ENCODE measurements at places on chromosomes 7 and 10.

DNA sequence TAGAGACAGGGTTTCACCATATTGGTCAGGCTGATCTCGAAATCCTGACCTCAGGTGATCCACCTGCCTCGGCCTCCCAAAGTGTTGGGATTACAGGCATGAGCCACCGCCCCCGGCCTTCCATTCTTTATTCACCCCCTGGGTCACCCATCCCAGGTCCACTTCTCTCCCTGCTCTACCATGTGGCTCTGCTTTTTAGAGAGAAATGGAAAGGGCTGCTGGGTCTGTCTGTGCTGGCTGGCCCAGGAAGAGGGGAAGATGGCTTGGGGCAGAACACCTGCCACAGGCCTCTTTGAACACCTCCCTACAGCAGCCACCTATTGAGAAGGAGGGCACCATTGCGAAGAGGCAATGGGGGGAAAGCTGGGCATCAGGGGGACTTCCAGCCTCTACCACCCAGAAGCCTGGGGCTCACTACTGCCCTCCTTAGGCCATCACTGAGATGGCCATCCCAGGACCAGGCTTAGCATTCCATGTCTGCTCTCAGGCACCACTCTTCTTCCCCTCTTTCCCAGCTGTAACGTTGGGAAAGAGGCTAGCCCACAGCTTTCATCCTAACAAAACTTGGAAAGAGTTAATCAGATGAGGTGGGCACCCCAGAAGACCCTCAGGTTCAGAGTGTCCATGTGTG, 256.3 kb downstream of the GRID1 start:
- no peak for DNase-seq

DNA sequence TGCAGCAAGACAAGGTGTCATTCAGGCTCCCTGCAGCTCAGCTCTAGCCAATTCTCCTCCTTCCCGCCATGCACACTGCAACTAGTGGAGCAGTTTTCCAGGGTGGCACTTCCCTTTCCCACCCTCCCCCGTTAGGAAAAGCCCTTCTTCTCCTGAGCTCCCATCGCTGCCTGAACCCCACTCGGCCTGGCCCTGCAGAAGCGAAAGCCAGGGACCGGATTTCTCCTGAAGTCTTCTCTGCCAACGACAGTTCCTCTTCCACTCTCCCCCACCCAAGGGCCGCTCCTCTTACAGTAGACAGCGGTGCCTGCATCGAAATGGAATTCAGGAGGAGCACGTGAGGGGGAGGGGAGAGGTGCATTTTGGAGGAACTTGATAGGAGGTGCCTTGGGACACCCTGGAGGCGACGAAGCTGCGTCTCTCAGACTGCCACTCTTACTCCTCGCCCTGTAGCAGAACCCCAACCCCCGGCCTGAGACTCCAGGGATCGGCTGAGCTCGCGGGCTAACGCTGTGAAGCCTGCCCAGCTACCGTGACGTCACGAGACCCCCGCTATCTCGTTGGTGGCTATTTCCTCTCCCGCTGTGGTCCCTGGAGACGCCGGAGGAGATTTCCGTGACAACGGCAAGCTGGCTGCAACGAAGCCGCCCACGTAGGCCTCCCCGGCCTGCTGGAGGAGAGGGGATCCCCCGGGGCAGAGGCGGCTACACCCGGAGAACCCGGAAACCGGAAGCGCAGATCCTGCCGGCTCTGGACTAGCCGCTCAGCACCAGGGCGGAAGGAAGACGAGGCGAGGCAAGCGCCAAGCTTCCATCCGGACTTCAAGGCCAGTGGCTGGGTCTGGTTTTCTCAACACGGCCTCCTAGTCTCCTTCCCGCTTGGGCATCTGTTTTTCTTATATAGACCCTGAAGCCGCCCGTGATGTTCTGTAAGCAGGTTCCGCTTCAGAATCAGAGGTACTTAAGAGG, 109.7 kb downstream of the RALA start:
- peak; percentile 76 for DNase-seq

DNA sequence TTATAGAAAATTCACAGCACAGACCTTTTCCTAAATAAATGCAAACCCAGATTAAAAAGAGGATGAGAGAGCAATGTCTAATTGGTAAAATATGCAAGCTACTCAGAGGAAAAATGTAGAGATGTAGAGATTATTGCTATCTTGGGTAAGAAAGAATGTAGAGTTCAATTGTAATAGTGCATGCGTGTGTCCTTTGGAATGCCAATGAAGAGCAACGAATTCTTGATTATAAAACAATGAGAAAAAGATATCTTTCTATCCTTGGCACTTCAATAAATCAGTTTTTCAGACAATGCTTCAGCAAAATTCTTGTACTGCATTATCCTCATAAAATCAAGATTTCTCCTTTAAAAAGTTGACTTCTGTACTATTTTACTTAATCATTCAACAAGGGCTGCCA, 50.9 kb downstream of the SEMA3D start:
- DNase-seq: no peak

DNA sequence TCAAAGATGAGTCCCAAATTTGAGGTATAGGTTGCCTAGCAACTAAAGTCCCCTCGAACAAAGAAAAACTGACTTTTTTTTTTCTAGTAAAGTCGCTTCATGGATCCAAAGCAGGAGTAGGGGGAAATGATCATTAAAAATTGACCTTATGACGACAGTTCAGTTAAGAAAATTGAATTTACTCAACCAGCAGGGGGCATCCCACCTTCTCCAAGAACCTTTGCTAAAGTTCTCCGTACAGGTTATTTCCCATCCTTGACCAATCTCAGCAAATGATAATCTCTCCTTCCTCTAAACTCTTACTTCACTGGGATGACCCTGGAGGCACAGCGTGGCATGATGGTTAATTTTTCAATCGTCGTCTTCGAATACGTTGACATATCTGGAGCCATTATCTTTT, 228.3 kb downstream of the CALN1 start:
- no peak for DNase-seq

DNA sequence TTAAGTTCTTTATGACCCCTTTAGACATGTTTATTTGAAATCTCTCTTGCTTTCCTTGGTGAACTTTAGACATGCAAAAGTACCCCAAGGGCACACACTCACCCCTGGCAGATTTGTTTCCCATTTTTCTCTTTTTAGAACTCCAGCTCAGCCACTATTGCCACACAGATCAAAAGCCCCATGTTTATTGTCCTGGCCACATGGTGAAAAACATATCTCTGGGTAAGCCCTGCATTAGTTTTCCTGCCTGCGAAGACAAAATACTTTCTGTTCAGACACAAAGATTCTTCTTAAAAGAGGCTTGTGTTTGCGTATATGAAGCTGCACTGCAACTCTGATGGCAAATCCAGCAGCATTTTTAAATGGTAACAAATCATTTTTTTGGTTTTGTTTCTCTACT, 200.0 kb downstream of the POLR1F start:
- no peak for DNase-seq

DNA sequence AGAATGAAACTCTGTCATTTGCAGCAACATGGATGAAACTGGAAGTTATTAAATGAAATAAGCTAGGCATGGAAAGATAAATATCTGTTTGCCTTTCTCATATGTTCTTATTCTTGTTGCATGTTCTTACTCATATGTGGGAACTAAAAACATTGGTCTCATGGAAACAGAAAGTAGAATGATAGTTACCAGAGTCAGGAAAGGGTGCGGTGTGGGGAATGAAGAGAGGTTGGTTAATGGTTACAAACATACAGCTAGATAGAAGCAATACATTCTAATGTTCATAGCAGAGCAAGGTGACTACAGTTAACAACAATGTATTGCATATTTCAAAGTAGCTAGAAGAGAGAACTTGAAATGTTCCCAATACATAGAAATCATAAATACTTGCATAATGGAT, 105.1 kb downstream of the FAM107B start:
- DNase-seq: no peak

DNA sequence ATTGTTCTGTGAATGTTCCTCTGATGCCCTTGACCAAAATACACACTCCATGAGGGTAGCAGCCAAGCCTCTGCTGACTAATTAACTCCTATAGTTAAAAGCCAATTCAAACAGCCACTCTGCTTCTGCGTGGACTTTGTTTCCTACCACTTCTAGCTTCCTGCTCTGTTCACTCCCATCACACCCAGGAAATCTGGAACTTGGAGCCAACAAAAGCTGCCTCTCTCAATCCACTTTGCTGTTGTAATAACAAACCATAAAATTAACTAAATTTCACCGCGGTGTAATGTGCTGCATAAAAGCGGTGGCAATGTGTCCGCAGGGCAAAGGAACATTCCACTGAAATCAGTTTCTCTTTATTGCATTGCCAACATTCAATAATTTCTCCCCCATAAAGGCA, 239.5 kb downstream of the PLXNA4 start:
- no peak for DNase-seq

DNA sequence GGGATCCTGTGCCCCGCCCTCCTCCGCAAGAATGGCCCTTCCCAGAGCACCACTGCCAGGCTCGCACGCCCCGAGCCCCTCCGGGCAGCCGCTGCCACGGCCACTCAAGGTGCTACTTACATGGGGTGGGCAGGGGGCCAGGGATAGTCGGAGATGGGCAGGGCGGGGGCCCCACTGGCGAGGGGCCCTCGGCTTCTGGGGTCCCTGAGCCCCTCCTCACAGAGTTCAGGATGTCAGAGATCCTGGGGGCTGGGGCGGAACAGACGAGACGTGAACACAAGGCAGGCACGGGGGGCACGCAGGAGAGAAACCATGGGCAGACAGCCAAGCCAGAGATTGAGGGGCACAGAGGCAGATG, 25.6 kb downstream of the YKT6 start:
- no peak for DNase-seq

DNA sequence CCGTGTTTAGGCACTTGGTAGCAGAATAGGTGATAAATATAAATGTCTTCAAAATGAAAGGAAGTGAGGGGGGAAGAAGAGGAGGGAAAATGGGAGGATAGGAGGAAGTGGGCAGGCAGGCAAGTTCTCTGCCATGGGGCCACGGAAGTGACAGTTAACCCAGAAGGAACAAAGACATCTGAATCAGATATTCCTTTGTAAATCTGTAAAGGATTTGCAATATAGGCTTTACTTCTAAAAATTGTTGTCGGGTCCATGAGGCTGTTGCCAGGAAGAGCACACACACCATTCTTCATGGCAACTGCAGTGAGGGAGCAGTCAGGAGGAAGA, 23.7 kb upstream of the RASSF4 start:
- no peak for DNase-seq

- no peak for DNase-seq
Observed at GRCh38 chr10:26214551-26215395, 1.8 kb upstream of the GAD2 start.

DNA sequence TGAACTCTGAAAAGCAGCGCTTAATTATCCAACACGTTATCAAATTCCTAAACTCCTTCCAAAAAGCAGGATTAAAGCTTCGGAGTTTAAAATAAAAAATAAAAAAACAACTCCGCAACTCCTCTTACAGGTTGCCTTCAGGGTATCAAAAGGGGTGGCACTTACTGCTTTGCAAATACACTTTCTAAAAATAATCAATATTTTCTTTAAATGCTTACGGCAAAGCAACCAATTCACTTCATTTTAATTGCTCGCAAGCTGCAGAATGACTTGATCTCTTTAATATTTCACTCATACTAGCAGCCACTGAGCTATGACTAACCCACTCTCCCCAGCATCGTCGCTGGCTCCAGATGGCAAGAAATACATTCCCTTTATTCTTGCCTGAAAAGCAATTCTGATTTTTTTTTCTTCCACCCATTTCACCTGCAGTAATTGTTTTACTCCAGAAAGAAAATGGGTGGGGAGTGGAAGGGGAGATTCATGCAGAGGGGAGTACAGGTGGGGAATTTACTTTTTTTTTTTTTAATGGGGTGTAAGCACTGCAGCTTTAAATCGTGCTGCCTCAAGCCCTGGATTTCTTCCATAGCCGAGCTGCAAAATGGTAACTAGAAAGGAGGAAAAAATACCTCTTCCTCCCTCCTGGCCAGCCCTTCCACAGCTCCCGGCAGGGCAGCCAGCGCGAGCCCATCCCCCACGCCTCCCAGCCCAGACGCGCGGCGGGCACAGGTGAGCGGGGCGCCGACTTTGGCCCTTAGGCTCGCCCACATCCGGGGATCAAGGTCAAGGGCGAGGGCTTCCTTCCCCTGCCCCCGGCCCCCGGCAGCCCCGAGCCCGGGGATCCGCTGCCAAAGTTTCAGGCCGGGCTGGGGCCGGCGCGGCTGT, 54.2 kb upstream of the FHIP2A start:
- no peak for DNase-seq

- no peak for DNase-seq
Observed at GRCh38 chr7:4799508-4800268, 24.3 kb downstream of the AP5Z1 start.

GRCh38 chr7:81366546-81366945, 403.3 kb downstream of the HGF start:
- DNase-seq: no peak

DNA sequence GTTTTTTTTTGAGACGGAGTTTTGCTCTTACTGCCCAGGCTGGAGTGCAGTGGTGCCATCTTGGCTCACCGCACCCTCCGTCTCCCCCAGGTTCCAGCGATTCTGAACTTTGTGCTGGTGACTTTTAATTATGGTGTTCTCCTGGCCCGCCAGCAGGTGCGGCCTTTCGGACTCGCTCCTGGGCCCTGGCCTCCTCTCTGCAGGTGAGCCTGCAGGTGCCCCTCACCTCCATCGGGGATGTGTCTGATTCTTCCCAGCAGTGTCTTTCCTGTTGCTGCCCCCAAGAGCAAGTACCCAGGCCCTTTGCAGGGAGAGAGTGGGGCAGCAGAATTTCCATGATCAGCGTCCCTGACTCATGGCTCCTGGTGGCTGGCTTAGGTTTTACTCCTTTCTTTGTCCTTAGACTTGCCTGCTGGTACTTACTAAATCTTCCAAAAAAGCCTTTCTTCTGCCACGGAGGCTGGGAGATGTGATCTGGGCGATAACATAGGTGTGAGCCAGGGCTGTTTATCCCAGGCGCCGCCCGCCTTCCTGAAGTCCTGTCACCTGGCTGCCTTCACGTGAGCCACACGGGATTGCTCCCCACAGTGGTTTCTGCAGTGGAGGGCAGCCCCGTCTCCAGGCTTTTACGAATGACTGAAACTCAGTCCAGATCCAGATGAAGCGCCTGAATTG, 10.7 kb downstream of the WIPI2 start:
- no peak for DNase-seq

DNA sequence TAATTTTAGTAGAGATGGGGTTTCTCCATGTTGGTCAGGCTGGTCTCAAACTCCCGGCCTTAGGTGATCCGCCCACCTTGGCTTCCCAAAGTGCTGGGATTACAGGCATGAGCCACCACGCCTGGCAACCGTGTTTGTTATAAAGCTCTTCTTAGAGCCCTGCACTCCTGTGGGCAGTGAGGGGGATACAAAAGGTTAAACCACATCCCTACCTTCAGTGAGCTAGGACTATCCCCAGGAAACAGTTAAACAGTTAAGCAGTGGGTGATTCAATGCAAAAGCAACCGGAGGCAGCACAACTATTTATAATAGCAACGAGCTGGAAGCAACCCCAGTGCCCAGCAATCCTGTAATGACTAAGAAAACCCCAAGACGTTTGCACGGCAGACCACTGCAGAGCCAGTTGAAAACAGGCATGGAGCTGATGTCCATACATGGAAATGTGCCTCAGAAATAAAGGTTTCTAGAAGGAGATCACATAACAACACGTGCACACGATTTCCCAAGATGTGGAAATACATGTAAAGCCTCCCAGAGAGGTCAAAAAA, 107.2 kb upstream of the LYZL2 start:
- DNase-seq: no peak
